ENCODE measurements at places on chromosomes 3 and 15.

DNA sequence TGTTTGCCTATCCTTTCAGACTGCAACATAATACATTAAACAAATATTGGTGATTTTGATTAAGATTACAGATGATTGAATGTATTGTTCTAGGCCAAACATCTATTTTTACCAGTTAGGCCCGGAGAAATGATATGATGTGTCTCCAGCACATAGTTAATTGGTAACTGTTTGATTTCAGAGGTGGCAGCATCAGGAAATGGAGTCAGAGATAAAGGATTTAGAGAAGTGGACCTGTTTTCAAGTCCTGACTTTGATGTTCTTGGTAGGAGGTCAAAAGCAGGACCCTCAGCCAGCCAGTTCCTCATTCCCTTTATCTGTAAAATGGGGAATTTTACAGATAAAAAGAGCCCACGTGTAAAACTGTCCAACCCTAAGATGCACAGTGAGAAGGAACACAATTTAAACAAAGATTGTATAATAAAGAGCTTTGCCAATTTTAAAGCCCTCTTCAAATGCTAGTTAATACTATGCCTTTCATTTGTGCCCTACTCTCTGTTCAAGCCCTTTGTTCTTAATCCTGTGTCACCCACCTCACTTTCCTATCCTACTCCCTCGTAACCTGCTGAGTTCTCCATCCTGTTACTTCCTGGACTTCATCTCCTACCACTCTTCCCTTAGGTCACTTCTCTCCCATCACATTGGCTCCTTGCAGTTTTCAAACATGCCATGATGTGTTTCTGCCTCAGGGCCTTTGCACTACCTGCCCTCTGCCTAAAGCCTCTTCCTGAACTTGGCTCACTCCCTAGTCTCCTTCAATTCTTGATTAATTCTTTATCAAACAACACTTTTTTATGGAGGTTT is 2.5 kb downstream of the TMEM212 start:
- DNase-seq = no peak

DNA sequence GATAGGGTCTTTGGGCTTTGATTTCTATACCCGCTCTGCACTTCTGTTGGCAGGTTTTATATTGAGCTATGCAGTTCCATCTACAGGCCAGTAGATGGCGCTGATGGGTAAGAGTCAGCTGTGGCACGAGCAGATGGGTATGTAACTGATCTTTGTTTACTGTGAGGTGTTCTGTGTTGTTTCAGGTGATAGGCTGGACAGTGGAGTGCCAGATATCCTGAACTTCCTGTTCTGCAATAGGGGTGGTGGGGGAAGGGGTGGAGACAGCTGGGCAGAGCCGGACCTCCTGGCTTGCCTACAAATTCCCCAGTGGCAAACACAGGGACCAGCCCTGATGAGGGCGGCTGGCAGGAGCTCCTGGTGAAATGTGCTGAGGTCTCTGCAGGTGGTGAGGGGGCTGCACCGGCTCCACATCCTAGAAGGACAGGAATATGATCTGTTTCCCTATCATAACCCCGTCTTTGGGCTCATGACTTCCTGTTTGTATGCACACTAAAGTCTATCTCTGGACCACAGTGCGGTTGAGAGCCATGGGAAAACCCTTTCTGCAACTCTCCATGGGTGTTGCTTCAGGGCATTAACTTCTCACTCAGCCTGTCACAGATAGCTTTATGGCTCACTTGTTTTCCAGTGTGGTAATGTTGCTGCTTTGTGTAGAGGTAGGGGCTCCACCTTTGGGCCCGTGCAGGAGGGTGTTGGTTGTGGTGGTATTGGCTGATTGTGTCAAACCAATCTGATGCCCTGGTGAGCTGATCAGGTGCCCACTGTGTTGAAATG is 13.4 kb upstream of the FAM98B start:
- peak; percentile 54 for DNase-seq

- no peak for DNase-seq
These were observed 10.6 kb downstream of the HCN4 start for GRCh38 chr15:73357999-73358665.

DNA sequence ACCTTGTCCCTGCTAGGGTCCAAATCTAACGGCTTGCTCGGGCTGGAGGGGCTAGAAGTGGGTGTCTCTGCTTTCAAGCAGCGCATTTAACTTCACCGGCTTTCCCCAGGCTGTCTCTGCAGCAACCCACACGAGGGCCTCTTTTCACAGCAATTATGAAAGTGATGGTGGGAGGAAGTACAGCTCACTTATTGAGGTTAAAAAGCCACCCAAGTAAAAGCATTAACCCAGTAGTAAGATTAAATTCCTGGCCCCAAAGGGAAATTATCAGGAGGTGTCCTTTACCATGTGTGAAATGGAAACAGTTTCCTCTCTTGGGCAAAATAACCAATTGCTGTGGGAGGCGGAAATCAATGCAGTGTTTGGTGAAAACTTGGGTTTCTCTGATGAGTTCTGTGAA is 41.1 kb downstream of the NGRN start:
- peak; percentile 17 for DNase-seq

- no peak for DNase-seq
These were observed 4.3 kb upstream of the LTF start for GRCh38 chr3:46468753-46469600.

GRCh38 chr3:197021231-197021630 is 8.4 kb downstream of the MELTF start:
- DNase-seq = no peak

DNA sequence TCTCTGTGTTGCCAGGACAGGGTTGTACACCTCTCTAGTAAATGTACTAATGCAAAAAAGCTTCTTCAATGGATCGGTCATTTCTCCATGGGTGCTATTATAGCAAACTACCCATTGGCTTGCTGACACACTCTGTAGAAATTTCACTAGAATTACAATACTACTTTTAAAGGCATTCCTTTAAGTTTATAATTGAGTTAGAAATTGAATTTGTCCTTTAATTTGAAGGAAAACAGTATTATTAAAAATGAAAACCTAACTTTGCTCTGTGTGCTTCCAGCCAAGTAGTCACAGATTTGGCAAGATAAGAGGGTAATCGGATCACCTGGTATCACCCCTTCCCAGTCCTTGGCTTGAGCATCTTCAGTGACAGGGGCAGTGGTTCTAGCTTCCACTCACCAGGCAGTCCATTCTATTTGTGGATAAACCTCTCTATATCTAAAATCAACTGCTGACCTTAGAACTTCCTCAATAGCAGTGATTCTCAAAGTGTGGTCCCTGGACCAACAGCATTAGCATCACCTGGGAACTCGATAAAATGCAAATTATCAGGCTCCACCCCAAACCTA is 93.2 kb downstream of the GHSR start:
- DNase-seq = no peak

- no peak for DNase-seq
These were observed 168.0 kb downstream of the SHOX2 start for GRCh38 chr3:157938154-157938779.

GRCh38 chr3:8451696-8452095 is 49.9 kb upstream of the LMCD1 start:
- no peak for DNase-seq

DNA sequence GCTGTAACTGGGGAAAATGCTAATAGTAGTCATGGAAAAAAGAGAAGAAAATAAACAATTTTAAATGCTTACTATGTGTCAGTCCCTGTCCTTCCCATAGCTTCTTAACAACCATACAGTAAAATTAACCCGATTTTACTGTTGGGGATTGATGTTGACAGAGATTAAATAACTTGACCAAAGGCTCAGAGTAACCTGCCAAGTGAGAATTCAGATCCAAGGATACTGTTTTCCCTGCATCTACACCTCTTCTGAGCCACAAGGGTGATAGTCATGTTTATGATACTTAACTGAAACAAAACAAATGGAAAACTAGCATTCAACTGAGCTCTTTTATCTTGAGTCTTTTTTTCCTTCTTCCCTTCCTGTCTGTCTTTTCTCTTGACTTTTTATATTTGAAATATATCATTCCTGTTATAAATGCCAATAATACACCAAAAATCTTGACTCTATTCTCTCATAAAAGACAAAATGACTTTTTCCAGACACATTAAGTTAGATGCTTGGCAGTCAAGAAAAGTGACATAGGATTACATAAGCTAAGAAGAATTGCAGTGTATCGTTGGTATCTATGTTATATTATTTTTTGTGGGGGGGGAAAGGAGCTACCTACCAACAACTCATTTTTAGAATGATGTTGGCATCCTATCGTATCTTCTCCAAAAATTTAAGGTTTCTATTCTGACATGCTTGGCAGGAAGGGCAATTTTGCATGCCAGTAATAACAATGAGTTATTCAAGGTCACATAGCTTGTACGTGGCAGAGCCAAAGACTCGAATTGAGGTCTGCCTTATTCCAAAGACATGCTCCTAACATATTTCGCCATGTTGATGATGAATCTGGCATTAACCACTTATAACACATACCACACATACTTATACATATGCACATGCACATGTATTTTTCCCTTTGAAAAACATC is 306.6 kb upstream of the KCNH8 start:
- no peak for DNase-seq

DNA sequence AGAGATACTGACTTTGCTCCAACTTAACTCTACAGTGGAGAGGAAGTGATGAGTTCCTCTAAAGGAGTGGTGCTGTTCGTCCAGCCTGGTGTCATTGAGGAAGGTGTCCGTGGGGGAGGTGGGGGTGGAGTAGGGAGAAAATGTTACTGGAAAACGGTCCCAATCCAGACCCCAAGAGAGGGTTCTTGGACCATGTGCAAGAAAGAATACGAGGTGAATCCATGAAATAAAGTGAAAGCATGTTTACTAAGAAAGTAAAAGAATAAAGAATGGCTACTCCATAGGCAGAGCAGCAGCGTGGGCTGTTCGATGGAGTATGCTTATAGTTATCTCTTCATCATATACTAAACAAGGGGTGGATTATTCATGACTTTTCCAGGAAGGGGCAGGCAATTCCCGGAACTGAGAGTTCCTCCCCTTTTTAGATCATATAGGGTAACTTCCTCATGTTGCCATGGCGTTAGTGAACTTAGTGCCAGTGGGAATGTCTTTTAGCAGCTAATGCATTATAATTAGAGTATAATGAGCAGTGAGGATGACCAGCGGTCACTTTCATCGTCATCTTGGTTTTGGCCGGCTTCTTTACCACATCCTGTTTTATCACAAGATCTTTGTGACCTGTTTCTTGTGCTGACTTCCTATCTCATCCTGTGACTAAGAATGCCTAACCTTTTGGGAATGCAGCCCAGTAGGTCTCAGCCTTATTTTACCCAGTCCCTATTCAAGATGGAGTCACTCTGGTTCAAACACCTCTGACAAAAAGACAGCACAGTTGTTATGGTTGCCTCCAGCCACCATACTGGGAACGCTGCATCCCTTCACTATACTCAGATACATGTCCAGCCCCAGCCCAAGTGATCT is 38.6 kb downstream of the CLEC3B start:
- DNase-seq = peak; percentile 28

- DNase-seq = no peak
These were observed 50.4 kb downstream of the TCF12 start for GRCh38 chr15:56968821-56969220.

- no peak for DNase-seq
These were observed 78.0 kb downstream of the GMPS start for GRCh38 chr3:155948476-155948875.

DNA sequence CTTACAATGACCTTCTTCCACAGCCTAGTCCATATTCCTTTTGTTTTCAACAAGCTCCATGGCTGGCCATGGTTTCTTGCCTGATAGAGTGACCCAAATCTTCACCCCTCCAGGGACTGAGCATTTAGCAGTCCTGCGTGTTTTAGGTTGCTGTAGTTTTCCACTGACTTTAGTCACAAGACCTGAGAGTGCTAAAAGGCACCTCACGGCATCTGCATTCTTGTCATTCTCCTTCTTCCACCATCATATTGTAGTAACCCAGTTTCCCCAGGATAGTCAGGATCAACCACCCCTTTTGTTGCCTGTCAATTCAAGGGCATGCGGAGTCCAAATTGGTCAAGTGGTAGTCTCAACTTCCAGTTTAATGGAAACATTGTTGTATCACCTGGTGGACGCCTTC is 20.8 kb downstream of the HTR3C start:
- no peak for DNase-seq

DNA sequence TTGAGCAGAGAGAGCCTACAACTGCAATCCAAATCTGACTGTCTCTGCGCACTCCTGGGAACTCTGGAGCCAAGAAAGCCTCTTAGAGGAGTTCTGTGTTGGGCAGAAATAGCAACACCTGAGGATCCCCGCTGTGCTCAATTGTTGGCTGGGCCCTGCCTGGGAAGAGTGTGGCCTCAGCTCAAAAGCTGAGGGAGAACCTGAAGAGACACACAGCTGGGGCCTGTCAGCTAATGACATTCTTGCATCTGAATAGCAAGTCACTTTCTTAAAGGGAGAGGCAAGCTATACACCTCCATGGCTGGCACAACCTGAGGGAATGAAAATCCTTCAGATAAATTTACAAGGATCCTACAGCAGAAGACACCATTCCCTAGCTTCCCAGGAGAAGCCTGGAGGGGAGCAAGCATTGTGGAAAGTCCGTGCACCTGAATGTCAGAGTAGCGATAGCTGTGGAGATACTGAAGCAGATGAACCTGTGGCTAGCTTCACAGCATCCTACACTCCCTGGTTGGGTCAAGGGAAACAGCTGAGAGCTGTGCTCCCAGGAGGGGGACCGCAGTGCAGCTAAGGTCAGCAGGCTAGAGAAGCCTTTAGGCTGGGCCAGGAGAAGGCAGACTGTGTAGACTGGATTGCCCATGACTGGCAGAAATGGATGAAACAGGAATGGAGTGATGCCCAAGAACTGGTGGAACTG is 159.9 kb upstream of the PFN2 start:
- DNase-seq = no peak

- DNase-seq = no peak
These were observed 34.7 kb downstream of the POLG start for GRCh38 chr15:89299896-89300295.

DNA sequence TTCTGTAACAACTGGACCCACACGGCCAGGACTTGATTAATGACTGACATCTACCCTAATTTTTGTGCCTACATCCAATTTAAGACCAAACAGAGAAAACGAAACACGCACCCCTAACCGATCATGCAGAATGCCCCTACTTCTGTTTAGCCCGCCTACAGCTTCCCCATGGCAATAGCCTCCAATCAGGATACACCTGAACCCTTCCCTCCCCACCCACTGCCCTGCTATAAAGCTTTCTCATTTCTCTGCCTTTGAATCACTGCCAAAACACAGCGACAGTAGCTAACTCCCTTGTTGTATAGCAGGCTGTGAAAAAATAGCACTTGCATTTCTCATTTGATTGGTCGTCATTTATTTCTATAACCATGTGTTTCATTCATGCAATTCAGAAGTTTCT is 45.2 kb upstream of the DPPA4 start:
- no peak for DNase-seq

All from stimulated activated CD4-positive, alpha-beta T cell treated with anti-CD3 and anti-CD28 coated beads, Interleukin-1b, Interleukin-23, amount 100 ng/mL, for 4 hours (primary cell).